Effector CD4-positive, alpha-beta T cell (primary cell): ENCODE measurements at places on chromosomes 2 and 18.

DNA sequence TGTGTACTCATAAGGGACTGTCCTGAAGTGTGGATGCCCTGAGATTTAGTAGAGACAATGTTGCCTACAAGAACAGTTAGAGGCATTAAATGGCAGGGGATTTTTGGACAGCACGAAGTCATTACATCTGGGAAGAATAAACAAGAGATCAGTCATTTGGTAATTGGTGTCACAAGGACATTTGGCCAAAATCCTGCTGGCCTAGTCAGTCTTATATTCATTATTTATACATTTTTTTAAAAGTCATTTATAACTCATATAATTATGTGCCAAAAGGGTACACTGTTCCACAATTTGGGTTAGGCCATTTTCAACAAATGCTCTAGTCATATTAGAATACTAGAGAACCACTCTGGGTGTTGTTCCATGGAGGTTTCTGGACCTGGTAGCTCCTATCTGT lies 104.7 kb downstream of the LRATD1 start:
- DNase-seq = no peak

DNA sequence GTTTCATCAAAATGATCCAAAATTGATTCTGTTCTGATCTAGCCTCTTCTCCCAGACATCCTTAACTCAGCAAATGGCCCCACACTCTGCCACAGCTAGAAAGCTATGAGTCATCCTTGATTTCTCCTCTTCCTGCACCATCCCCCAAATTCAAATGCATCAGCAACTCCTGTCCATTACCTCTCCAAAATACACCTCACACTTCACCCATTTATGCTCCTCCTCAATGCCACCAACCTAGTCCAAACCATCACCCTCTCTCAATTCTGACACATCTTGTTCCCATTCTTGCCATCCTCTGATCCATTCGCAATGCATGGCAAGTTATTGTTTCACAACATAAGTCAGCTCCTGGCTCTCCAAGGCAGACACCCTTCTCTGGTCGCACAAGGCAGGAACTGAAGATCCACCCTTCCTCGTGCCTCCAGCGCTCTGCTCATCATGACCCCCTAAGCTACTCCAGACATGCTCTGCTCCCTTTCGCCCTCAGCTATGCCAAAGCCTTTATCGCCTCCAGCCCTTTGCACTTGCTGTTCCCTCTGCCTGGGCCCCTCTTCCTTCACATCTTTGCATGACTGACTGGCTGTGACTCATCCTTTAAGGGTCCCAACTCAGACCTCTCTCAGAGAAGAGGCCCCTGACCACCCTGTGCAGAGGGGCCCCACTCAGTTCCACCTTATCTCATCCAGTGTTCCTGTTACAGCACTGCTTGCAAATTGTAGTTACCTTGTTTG lies 83.6 kb downstream of the MREG start:
- DNase-seq = no peak

DNA sequence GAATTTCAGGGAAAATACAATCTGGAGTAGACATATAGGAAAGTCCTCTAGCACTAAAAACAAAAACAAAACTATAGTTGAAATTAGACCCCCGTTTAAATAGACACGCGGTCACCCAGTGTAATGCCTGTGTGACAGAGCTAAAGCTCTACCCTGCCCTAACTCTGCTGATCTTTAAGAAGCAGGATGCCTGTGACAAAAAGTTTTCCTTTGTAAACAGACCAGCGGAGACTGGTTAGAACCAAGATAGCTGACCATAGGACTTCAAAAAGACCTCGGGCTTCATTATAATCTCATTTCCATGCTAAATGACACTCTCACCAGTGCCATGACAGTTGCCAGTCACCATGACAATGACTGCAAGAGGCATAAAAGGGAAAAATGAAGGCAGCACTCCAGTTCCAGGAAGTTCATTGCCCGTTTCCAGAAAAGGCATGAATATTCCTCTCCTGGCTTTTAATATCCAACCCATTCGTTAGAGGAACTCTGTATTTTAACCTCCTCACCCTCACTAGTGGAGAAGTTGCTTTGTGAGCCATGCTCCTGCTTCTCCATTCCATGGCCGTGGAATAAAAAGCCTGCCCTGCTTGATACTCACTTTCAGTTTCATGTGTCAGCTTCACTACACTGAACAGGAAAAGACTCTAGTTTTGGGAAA lies 157.2 kb upstream of the COPS8 start:
- no peak for DNase-seq

GRCh38 chr2:105409717-105410116 lies 10.9 kb upstream of the FHL2 start:
- no peak for DNase-seq

DNA sequence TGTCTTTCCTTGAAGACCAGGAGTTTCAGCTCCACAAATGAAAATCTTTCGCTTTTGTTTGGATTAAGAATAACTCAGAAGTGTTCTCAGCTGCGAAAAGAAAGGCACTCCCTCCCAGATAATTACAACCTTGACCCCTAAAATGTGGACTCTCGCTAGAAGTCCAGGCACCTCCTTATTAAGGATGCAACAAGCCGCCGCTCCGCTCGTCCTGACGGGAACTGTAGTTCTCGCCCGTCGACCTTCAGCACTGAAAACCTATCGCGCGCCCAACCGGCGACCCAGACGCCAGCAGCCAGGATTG lies 559 bp downstream of the IMMT start:
- no peak for DNase-seq

- DNase-seq = no peak
These were observed 53.3 kb upstream of the UPP2 start for GRCh38 chr2:158048327-158048726.

DNA sequence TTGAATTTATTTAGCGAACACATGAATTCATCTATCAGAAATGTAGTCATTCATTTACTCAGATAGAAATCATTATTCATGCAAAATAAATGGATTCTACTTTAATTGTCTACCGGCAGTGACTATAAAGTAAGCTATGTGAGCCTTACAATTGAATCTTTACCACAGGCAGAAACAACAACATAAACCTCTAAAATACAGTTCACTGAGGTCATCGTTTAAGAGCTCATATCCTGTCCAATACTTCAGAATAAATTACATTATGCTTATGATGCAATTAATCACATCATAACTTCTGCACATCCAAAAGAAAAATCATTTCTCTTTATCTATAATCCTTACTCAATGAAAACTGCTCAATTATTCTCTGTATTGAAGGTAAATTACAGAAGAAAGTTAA lies 244.7 kb downstream of the HNMT start:
- no peak for DNase-seq

DNA sequence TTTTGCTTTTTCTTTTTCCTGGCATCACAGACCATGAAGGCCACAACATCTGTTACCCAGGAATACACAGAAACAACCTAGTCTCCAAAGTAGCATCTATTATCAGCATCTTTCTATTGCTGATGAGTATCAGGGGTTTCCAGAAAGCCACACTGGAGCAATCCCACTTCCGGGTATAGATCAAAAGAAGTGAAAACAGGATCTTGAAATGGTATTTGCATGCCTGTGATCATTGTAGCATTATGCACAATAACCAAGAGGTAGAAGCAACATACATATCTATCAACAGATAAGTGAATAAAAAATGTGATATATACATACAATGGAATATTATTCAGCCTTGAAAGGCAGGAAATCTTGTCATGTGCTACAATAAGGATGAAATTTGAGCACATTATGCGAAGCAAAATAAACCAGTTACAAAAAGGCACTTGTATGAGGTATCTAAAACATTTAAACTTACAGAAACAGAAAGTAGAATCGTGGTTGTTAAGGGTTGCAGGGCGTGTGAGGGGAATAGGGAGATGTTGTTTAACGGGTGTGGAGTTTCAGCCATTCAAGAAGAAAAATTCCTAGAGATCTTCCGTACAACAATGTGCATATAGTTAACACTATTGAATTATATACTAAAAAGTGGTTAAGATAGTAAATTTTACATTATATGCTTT lies 115.1 kb downstream of the KCNE4 start:
- DNase-seq = no peak

GRCh38 chr2:188444106-188444835 lies 152.6 kb downstream of the GULP1 start:
- DNase-seq = no peak

DNA sequence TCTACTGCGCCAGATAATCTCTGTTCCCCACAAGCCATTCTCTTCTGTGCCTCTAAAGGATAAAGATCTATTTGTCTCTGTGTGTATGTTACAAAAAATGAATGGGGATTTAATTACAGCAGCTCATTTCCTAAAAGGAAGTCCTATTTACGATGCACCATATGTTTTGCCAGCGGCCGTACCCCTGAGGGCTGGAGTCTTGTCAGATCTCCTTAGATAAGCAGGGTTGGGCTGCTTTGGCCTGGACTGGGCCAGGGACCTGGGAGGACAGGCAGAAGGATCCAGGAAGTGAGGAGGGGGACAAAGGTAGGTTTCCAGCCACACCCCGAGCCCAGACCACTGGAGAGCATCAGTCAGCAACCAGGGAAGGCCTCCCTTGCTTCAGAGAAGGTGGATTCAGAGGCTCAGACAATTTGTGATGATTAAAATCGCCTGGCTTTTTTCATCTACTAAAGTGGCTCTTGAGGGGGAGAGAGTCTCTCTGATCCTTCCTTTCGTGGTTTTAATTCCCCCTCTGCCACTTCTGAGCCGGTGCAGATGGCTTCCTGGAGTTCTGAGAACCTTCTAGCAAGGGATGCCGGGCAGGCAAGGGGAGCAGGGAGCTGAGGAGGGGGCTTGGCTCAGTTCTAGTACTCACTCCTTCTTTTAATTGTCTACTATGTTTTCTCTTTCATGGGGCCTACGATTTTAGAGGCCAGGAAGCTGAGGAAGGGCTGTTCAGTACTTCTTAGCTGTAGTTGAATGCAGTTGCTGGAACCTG lies 42.1 kb downstream of the MYCN start:
- DNase-seq = no peak

GRCh38 chr2:67835266-67835665 lies 227.5 kb downstream of the C1D start:
- DNase-seq = no peak

DNA sequence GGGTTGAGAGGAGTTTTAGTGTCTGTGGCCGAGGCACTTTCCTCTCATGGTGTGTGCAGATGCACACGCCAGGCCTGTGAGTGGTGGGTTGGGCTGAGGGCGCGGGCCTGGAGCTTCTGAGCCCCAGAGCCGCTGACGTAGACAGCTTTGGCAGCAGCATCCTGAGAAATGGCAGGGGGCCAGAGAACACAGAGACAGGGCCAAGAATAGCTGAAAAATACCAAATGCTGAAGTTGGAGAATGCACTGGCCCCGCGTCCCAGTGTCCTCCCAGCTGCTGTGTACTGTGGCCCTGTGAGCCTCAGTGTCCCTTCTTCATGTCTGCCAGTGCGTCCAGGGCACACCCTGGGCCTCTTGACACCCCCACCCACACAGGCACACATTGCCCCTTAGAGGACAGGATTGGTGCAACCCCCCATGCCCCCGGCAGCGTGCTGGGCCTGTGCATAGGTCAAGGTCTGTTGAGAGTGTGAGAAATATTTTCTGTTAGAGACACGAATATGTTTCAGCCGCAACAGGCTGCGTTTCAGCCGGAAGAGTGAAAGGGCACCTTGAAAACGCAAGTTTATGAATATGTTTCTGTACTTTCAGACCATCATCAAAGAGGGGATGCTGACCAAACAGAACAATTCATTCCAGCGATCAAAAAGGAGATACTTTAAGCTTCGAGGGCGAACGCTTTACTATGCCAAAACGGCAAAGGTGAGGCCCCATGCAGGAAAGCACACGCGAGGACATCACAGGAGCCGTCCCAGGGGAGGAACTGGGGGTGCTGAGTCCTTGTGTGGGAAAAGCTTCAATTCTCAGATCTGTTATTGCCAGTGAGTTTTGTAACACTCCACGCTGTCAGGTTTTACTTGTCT lies 33.6 kb downstream of the DGKD start:
- DNase-seq = no peak

DNA sequence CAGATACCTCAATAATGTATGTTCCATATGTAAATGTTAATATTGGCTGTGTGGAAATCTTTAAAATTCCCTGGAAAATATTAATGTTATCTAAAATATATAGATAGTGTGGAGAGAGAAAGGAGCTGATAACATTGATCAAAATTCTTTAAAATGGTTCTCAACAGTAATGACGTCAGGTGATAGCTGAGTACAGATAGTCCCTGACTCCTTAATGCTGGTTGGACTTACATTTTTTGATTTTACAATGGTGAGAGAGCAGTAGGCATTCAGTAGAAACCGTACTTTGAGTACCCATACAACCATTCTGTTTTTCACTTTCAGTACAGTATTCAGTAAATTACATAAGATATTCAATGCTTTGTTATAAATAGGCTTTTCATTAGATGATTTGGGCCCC lies 146.6 kb downstream of the GALNT3 start:
- DNase-seq = no peak

GRCh38 chr18:37637478-37637850 lies 71.9 kb upstream of the CELF4 start:
- DNase-seq = no peak

GRCh38 chr2:3683748-3684454 lies 19.5 kb upstream of the DCDC2C start:
- DNase-seq = no peak

DNA sequence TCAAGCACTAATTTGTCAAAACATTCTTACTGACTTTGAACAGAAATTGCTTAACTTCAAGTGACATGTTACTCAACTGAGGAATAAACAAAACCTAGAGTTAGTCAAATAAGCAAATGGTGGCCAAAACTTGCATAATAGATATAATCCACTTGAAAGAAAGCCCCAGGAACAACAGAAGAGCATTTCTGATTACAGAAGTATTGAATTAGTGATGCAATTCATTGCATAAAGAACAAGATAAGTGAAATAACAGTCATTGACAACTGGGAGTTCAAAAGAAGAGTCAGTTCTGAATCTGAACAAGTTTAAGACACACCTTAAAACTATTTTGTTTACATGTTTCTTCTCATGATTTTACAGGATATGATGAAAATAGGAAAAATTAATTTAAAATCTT lies 30.8 kb downstream of the COBLL1 start:
- no peak for DNase-seq

DNA sequence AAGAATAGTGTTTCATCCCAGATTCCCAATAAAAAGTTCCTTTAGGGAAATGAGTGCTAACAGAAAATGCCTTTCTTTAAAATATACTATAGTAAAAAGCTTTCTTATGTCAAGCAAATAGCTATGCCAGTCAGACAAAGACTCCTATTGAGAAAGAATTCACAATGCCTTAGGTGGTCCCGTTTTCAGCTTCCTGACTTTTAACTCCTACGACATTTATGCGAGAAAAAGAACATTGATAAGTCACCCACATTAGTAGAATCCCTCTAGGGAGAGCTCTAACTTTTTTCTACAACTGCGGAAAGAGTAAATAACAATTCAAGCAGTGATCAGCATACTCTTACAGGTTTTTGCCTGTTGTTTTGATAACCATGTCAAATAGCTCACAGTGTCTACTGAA lies 750.8 kb upstream of the ACVR2A start:
- DNase-seq = no peak

GRCh38 chr2:237289139-237289538 lies 124.8 kb downstream of the COL6A3 start:
- no peak for DNase-seq

- no peak for DNase-seq
These were observed 3.2 kb downstream of the BOD1L2 start for GRCh38 chr18:57150081-57150480.

DNA sequence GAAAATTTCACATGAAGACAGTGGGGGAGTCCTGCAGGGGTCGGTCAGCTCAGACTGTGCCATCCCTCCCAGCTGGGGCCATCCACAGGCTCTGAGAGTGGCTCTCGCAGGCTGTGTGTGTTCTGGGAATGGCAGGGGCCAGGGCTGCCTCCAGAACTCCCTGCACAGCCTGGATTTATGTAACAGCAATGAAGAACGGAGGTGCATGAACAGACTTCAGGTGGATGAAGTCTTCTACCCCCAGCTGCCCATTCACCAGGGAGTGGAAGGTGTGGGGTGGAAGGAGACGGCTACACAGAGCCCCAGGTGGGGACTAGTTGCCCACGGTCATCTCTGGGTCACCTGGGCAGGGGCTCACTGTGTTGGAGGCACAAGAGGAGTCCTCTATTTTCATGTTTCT lies 56.1 kb upstream of the HDAC4 start:
- no peak for DNase-seq
